Stimulated activated naive CD4-positive, alpha-beta T cell treated with Interleukin-2 at 50 U/mL for 16 hours (primary cell): ENCODE measurements at places on chromosomes 7 and 10.

DNA sequence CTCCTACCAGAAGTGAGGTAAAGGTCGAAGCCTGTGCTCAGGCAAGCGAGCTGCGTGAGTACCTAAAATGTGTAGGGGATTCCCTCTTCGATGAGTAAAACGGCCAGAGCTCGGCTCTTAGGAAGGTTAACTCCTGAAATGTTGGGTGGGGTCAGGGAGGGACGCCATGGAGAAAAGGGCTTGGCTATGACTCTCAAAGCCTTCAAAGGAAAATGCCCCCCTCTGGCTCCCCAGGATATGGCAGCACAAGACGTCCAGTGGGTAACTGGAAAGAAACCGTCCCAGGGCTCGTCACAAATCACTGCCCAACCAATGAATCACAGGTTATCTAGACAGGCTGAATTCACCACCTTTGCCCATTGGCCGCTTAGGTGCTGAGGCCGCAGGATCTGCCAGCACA, 58.0 kb downstream of the CALML3 start:
- DNase-seq = no peak

DNA sequence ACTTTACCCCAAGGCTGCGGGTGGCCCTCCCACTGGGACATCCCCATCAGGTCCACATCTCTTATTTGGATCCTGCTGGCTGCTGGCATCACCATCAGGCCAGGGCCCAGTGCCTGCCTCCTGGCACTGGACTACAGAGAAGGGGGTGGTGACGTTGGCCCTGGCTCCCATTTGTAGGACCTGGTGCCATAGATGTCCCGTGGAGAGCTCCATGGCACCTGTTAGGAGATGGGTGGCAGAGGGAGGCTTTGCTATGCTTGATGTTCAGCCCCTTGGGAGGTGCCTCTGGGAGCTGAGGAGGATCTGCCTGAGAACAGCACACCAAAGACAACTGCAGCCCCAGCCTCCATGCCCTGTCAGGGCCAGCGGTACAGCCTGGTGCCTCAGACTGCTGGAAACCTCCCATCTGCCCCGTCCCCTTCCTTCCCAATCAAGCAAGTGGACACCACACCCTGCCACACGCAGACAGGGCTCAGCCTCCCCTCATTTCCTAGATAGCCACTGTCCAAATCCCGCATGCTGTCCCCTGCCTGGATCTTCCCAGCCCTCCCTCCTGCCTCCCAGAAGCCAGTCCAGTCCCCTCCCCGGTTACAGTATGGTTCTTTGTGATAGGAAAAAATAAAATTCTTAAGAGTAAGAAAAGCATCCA, 230.0 kb upstream of the GRB10 start:
- DNase-seq = no peak

DNA sequence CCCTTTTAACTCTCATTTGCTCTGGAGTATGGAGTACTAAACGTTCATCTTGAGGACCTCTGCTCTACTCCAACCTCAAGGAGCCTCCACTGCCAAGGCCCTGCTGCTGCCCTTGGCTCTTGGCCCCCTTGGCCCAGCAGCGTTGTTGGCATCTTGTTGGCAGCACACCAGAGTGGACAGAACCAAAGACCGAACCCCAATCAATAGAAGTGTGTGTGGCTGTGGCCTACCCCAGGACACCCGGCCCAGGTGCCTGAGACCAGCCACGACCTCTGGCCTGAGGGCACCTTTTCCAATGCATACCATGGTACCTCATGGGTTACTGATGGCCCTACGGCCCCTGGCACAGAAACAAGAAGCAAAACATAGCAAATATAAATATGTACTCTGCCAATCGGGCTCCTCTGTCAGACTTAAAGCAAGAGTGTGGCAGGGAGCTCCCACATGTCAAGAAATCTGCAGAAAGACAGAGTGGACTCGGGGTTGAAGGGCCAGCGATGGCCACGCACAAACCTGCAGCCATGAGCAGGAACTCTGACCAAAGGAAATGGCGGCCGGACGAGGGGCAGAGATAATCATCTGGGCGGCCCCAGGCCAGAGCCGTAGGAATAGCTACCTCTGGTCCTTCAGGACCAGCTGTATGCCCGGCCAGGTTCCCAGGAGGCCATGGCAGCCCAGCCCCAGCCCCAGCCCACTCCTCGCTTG, 2.9 kb downstream of the NPC1L1 start:
- DNase-seq = no peak

DNA sequence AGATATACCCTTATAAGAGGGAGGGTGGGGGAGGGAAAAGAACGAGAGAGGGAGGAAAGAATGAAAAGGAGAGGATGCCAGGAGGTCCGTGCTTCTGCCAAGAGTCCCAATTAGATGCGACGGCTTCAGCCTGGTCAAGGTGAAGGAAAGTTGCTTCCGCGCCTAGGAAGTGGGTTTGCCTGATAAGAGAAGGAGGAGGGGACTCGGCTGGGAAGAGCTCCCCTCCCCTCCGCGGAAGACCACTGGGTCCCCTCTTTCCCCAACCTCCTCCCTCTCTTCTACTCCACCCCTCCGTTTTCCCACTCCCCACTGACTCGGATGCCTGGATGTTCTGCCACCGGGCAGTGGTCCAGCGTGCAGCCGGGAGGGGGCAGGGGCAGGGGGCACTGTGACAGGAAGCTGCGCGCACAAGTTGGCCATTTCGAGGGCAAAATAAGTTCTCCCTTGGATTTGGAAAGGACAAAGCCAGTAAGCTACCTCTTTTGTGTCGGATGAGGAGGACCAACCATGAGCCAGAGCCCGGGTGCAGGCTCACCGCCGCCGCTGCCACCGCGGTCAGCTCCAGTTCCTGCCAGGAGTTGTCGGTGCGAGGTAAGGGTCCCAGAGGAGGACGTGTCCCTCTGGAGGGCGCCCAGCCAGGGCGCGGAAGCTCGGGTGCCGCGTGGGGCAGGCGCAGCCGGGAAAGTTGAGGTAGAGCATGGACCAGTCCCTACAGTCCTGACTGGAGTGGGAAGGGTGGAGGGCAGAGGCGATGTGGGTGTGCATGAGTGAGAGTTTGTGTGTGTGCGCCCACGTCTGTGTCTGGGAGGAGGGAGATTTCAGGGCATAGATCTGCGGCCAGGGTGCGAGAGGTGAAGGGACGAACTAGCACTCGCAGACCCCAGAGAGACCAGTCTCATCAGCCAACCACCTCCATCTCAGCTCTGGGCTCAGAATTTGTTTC, 844 bp downstream of the GRM3 start:
- DNase-seq = no peak

- no peak for DNase-seq
Observed at GRCh38 chr7:26425655-26426054, 134.0 kb downstream of the SNX10 start.
